ENCODE measurements at places on chromosomes 5 and 9. TPM values are rescaled to one million over a fixed set of nuclear protein-coding genes. Genes with fewer than 3 reads are reported as not detected.

Gene PCDHGB1
- total RNA-seq, result 0.23 TPM

- DNase-seq, result no peak
Measured at GRCh38 chr5:150764530-150764929, 5.7 kb upstream of the DCTN4 start.

GRCh38 chr9:103730866-103731265, 363.2 kb upstream of the SMC2 start:
- no peak for DNase-seq

GRCh38 chr5:60162441-60162840, 268.9 kb upstream of the PDE4D start:
- no peak for DNase-seq

DNA sequence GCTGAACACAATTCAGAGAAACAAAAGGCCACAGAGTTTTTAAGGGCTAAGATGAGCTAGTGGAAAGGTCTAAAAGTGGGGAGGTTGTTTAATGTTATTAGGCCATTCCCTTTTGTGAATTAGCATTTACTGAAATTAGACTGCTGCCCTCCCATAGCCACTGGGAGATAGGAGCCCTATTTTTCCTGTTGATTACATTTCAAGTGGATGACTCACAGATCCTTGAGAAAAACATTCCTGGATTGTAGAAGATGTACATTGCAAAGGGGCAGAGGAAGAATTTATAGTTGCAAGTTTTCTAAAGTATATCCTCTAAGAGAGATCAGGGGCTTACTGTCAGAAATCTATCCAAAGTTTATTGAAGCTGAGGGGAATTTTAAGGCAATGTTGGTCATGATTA, 367.1 kb upstream of the IZUMO3 start:
- DNase-seq, result no peak

Measured in HT-29 (cell line).